ENCODE measurements at places on chromosomes 6 and 20.

DNA sequence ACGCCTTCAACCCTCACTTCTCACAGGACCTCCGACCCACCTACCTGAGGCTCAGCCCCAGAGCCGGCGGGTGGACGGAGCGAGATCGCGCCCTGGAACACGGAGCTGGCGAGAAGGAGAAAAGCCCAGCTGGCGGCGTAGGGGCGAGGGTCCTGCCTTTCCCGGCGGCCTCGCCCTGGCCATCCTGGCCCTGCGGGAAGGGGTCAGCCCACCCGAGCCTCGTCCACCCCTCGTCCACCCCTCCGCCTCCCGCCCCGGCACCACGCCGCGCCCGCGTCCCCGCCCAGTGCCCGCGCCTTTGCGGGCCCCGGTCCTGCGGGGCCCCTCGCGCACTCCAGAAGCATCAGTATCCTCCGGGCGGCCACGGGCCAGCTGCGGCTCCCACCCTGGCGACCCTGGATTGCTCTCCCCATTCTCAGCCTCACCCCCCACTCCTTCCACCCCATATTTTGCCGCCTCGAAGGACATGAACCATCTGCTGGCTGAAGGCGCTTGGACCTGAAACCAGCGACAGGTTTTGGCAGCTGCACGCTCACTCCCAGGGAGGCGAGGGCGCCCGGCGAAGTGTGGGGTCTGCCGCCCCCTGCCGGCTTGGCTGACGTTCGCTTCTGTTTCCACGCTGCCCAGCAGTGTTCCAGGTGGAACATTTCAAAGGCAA is 65.1 kb downstream of the PLG start:
- peak; percentile 23 for DNase-seq

GRCh38 chr6:152458648-152459644 is 178.2 kb downstream of the SYNE1 start:
- no peak for DNase-seq

- DNase-seq: no peak
Observed at GRCh38 chr20:49637046-49637637, 69.2 kb upstream of the PTGIS start.

DNA sequence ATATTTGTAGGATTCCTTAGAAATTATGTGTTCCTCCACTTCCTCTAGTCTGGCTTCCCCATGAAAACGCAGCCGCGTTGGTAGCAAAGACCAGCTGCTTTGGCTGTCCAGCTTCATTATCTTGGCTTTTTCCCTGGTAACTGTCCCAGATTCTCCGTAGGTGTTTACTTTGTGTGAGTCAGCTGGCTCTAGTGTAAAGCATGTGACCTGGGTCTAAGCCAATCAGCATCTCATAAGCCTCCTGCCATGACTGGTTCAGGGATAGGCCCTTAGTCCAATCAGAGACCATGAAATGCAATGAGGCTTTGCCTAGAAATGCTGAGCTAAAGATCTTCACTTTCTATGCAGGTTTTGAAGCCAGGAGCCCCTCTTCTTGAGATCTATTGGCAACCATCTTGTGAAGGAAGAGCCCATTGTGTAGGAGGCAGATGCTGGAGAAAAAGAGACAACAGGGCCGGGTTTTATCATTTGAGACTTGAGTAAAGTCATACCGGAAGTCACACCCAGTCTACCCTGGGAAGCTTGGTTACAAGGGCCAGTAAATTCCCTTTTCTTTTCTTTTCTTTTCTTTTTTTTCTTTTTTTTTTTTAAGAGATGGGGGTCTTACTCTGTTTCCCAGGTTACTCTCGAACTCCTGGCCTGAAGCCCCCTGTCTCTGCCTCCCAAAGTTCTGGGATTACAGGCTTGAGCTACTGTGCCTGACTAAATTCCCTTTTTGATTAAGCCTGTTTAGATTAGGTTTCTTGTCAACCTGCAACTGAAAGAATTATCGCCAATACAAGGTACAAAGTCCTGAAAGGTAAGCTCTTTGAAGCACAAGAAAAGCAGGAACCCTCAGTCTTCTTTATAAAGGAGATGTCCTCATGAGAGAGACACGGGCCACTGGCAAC is 256.5 kb upstream of the RREB1 start:
- no peak for DNase-seq

DNA sequence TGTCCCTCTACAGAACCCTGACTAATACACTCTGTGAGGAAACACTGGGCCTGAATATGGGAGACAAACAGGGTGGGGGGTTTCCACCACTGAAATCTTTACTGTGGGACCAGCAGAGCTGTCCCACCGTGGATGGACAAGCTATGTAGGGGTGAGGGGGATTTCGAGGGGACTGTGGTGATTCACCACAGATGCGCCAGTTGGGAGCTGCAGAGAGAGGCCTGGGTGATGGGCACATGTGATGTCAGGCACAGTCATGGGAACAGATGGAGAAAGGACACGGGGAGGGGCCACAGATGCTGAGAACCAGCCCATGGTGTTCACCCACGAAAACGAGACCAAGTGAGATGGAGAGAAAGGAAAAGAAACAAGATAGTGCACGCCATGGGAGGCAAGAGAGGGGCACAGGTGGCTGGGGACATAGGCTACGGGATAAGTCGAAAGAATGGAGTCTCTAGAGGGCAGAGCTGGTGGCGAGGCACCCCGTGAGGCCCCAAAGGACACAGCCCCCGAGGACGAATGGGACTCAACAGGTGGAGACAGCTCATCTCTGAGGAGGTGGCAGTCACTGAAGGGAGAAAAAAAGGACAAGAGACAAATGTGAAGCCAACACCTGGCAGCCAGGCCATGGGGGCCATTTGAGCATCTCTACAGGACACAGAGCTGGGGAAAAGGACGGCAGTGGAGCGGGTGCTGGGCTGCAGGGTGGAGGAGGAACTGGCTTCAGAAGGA is 10.5 kb upstream of the RAMACL start:
- no peak for DNase-seq

DNA sequence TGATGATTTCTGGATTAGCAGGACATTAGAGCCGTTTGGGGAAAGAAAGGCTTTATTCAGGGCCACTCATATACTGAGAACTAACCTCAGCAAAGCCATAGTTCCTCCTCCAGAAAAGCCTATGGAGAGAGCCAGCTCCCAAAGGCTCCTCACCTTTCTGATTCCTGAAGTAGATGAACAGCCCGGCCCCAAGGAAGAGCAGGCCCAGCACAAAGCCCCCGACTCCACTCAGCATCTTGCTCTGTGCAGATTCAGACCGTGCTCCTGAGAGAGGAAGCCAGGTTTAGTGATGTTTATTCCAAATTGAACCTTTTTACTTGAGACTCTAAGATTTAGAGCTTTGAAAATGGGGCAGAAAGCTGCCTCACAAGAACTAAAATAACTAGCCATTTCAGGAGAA is 9.1 kb downstream of the HLA-DRB1 start:
- DNase-seq: no peak

DNA sequence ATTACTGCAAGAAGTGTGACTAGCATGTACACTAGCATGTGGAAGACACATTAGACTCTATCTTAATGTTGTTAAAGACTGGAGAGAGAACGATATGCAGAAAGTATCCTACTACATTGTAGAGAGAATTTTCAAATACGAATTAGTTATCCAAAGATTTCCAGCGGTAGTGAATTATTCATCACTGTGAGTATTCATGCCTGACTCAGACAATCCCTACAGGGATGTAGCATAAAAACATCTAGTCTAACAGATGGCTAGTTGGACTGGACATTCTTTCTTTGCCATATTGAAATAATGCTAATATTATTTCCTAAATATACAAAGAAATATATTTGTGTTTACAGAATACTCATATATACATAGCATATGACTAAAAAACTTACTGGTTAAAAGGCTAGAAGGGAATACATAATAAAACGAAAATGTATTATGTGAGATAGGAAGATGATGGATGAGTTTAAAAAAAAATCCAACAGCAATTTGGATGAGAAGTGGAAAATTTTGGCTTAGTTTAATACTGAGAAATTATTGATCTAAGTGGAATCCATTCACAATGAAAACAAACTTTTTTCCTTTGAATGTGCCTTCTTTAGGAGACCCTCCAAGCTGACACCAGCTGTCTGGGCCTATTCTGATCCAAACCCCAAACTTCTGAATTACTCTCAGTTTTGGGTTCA is 580.7 kb downstream of the RFPL4B start:
- DNase-seq: no peak

DNA sequence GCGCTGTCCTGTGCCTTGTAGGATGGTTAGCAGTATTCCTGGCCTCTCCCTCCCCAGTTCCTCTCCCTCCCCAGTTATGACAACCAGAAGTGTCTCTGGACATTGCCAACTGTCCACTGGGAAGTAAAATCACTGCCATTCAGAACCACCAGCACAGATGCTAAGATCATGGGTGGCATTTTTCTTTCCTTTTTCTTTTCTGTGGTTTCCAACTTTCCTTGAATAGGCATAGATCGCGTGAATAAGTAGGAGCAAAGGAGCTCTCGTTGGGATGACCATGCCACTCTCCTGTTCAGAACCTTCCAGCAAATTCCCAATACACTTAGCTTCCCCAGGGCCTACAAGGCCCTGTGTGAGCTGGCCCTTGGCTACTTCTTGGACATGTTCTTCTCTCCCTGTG is 59.0 kb downstream of the EYA2 start:
- DNase-seq: no peak

DNA sequence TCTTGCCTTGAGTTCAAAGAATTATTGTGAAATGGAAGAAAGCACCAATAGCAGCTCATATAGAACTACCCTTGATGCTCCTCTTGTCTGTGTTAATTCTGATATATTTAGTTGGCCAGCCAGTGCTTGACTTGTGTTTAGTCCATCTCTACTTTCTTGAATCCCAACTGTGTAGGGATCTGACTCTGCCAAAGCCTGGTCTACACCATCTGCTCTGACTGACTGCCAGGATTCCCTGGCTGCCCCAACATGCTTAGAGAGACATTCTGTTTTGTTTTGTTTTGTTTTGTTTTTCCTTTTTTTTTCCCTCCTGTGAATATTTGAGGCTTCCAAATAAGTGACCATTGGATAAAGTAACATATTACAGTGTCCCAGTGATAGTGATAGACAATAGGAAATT is 953.7 kb upstream of the MANEA start:
- DNase-seq: no peak

DNA sequence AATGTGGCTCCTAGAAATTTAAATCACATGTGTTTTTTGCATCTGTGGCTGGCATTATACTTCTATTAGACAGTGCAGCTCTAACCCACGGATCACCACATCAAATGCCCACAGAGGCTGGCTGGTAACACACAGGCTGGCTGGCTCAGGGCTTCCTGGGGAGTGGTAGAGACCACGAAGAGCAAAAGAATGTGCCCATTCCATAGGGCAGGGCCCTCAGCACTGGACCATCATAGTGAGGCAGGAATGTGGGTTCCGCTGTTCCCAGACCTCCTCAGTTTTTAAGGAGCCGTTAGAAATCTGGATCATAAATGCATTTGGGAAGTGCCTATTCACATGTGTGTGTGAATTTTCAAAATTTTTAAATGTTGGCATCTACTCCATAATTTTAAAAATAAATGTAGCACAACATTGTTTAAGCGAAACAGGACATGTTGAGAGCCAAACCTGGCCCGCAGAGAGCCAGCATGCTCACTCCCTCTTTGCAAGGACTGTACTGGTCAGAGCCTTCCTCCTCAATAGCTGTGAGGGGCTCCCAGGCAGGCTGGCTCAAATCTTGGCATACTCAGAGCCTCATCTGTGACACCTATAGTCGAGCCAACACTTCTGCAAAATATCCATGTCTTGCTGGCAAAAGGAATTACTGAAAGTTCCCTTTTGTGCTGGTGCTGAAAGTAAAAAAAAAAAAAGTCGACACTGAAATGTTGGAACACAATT is 190.5 kb downstream of the FNDC1 start:
- no peak for DNase-seq

GRCh38 chr6:13447949-13448724 is 39.3 kb downstream of the GFOD1 start:
- DNase-seq: no peak

GRCh38 chr20:2914160-2914559 is 40.9 kb downstream of the PTPRA start:
- no peak for DNase-seq

Data from stimulated activated CD4-positive, alpha-beta T cell treated with anti-CD3 and anti-CD28 coated beads, Interleukin-1b, Interleukin-23, amount 100 ng/mL, for 4 hours (primary cell).